ENCODE measurements at places on chromosomes 6 and 20.

DNA sequence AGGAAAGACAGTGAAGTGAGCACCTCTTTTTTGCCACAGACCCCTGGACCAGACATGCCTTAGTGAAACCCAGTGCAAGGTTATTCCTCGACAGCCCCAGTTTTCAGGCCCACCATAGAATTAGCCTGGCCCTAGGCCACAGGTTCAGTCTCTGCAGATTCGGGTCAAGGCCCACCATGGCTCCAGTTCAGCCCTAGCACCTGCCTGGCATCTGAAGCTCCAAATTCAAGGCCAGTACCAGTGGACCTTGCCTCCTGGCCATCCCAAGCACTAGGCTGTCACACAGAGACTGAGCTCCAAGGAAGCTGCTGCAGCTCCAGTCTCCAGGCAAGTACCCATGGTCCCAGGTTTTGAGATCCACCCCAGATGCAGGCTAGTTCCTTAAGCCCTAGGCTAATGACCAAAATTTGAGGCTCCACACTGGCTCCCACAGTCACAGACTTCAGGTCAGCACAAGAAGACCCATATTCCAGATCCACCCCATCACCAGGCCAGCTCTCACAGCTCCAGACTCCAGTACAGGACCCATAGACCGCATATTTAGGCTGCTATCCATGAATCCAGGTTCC is 877.5 kb upstream of the ADGRB3 start:
- DNase-seq: no peak

- no peak for DNase-seq
These were observed 673.1 kb downstream of the HTR1B start for GRCh38 chr6:76790045-76790796.

- no peak for DNase-seq
These were observed 47.9 kb upstream of the LIN28B start for GRCh38 chr6:104908888-104909525.

DNA sequence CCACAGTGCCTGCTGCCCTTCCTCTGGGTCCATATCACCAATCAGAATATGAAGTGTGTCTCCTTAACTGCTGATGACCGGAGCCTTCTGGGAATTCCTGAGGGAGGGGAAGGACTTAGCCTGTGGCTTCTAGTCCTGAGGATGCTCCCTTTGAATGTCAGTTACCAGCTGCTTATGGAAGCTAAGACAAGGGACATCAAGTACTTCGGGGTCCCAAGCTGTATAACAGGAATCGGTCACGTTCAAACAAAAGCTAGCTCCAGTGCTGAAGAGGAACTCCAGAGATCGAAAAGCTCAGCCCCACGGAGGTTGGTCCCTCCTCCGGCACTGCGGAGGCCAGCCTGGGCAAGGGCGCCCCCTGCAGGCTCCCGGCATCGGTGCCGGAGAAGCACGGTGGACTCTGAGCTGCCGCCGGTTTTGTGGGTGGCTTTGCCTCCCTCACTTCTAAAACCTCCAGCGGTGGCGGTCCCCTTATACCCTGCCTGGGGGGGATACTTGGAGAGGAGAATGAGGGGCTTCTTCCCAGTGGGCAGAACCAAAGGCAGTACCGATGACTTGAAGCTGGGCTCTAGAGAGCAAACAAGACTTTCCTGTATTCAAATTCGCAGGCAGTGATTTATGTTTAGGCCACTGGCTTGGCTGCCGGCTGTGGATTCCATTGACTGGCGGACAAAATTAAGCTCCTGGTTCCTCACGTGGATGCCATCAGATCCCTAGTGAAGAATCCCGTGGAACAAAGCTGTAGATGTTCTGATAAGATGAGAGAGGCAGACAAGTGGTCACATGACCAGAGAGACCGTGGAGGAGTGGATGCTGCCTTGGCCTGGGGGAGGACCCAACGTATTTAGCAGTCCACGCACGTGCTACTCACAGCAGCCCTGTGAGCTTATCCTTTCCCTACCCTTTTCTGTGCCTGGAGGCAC is 16.2 kb upstream of the UBR2 start:
- DNase-seq: peak; percentile 89

DNA sequence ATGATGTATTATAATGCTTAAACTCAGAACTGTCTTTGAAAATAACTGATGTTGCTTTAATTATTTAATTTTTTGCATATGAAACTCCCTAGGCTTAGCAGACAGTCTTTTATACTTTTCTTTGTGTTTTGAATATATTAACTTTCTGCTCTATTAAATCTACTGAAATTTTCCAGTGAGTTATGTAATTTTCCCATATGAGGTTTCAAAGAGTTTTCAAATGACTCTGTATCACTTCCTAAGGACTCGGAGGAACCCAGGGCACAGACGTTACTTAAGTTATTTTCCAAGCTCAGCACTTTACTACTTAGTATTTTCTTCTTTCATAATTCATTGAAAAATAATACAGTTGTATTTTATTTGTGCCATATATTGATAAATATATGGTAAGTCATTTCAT is 122.6 kb downstream of the HS3ST5 start:
- no peak for DNase-seq

DNA sequence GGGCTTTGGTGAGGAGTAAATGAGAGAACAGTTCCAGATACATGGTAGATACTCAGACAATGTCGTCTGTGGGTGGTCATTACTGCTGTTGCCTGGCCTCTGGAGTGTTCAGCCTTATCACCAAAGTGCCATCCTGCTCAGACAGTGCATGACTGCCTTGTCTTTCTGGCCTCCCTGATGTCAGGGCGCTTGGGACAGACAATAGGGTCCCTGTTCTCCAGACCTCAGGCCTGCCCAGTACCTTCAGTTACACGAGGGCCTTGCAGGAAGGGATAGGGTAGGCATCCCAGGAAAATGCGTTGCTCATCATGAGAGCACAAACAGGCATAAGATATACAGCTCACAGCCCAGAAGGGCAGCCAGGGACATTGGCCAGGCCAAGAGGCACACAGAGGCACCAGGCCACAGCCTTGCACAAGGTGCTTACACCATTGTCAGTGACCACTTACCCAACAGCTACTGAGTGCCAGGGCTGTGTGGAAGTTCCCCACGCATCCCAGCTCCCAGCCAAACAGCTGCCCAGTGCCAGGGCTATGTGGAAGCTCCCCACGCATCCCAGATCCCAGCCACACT is 27.4 kb downstream of the BPIFB1 start:
- DNase-seq: no peak

DNA sequence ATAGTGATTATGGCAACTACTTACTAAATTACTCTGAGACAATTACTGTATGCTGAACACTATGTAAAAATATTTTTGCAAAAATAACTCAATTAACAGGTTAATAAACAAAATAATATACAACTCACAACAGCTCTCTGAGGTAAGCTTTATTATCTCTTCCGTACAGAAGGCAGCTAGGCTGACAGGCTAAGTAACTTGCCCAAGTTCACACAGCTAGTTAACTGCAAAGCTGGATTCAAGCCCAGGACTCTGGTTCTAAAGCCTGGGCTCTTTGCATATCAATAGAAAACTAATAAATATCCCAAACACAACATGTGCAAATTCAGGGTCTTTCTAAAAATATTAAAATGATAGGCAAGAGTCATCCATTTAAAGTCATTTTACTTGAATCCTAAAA is 169.5 kb upstream of the BEND3 start:
- no peak for DNase-seq

GRCh38 chr6:149852881-149853280 is 11.3 kb downstream of the LRP11 start:
- DNase-seq: no peak

DNA sequence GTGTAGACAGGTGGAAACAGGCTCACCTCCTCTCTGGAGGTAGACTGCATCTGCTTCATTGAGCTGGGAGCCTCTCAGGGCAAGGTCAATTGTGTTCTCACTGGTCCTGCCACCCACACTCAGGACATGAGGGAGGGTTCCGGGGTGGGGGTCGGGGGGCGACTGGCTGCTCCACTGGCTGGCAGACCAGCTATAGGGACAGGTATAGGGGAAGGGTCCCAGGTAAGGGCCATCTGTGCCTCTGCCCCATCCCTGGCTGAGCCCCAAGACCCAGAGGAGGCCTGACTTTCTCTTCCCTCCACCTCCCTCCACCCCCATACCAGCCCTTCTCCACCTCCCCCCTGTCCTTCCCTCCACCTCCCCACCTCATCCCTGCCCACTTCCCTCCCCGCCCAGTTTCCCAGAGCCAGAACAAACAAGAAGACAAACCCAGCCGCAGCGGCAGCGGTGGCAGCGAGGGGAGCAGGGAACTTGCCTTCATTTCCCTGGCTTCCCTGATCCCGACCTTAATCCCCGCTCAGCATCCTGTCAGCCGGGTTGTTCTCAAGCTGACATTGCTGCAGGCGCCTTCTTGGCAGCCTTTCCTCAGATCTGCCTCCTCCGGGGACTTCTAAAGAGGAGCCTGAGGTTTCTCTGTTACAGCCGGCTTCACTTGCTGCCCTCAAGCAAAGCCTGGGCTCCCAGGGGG is 18.3 kb upstream of the FOXP4 start:
- DNase-seq: no peak

- DNase-seq: no peak
These were observed 71.9 kb downstream of the SRC start for GRCh38 chr20:37417617-37418467.

DNA sequence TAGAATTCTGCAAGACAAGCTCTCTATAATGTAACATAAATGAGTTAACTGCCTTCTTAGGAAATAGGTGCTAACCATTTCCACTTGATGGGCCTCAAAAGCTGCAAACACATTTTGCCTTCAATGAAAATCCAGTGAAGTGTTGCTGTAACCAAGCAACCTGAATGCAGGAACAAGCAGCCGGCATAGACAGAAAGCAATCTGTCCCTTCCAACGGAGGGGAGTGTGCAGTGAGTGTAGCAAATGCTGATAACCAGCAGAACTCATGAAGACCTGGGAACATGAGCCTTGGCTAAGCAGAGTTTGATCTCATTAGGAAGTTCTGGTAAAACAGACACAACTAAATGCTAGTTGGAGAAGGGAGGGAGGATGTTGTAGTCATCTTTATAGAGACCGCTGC is 697.8 kb downstream of the KIF16B start:
- DNase-seq: no peak

- DNase-seq: no peak
These were observed 20.0 kb upstream of the MPC1 start for GRCh38 chr6:166402582-166403277.
